Right renal pelvis (tissue), 4 donors: ENCODE measurements at places on chromosomes 11 and 22.
A peak's percentile ranks its signal among the peaks of the same experiment; 100 is the strongest.

GRCh38 chr11:124832571-124832970 is 32.4 kb upstream of the MSANTD2 start:
- DNase-seq: no peak

DNA sequence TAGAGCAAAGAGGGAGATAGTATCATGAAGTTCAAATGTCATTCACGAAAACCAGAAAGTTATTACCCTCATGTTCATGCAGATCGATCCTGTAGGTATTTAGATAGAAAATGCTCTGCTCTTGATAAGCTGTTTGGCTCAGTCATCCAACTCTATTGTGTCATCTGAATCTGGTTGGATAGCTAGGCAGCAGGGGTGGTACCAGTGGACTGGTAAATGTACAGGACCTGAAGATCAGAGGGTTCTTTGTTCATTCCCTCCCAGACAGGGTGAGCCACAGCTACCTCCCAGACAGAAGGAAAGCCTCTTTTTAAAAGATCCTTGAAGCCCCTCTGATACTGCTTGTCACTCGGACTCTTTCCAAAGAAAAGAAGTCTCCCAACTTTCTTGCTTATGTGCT is 29.8 kb upstream of the DRD2 start:
- DNase-seq: no peak

- DNase-seq: no peak
Observed at GRCh38 chr11:120139316-120140069, 1.6 kb upstream of the TRIM29 start.

GRCh38 chr11:131025020-131025419 is 108.7 kb upstream of the SNX19 start:
- no peak for DNase-seq

DNA sequence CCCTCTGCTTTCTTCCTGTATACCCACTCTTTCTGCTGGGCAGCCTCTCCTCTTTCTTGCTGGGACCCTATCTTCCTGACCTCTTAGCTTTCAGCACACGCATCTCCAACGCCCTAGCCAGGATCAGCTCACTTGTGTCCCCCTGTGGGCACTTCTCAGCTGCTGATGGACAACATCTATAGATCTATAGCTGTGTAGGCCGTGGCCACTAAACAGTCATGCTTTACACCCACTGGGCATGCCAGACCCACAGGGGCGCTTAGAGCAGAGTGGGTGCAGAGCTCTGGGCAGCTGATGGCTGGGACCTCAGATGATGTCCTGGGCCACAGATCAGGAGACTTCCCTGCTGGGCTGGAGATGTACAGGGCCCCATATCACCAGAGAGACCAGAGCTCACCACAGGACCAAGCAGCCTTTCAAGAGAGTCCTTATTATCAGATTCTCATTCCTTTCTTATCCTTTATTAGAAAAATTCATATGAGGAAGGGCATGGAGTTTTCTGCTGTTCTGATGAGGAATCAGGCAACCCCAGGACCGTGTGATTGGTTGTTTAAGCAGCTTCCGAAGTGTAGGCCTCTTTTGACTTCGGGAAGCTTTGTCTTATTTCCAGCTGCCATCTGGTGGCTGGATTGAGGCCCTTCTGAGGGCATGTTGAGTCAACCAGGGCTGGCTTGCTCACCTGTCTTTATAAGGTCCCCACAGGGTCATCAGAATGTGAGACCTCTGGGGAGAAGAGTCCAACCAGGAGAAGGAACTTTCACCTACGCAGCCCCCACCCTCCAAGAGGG is 60.5 kb downstream of the OSBP2 start:
- peak; percentile 43 for DNase-seq

DNA sequence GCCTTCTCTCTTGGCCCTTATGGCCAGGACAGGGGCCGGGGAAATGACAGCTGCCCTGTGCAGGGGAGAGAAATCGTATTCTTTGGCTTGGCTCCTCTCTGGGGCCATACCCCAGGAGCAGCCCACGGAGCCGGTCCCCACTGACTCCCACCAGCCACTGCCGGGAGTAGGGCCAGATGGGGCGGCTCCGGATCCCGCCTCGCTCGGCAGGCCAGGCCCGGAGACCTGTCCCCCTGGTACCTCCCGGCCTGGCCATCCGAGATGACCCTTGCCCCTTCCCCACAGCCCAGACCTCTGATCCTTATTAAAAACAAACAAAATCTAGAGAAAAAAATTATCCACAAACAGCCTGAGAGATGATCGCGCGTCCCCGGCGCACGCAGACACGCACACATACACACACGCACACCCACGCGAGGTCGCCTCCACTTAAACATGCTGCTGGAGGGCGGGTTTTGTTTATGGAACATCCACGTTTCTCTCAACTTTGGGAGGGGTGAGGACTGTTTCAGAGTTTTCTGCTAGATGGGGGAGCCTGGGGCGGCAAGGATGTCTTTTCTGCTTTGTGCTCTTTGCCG is 59.1 kb downstream of the IGLL1 start:
- DNase-seq: no peak

DNA sequence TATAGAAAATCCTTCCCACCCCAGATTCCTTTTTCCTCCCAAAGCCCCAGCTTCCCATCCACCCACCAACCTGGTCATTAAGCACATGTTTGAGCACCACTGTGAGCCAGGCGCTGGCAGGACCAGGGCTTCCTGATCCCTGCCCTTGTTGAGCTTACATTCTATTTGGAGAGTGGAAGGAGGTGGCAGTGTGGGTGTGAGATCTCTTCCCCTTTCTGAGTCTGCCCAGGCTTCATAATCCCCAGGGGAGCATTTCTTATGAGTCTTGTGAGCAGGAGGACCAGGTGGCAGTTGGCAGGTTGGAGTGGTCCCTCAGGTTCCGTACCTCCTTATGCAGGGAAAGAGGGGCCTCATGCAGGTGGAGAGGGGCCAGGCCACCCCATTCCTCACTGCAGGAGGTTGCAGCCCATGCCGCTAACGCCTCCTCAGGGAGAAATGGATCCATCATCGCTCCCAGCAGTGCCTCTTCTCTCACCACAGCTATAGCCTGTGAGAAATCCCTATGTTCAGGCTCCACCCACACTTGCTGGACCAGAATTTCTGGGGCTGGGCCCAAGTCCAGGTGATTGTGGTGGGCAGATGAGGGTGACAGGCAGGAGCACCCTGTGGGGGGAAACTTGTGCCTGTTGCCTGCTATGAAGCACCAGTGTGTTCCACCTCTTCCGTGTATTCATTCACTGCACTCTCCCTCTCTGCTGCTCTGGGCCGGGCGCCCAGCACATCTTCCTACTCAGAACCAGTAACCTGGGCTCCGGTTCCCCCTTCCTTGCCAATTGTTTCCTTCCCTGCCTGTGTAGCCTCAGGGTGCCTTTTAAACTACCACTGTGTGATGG is 23.5 kb downstream of the UBE2L3 start:
- no peak for DNase-seq

- DNase-seq: no peak
Observed at GRCh38 chr11:63666874-63667273, 4.3 kb downstream of the ATL3 start.

- no peak for DNase-seq
Observed at GRCh38 chr22:47332246-47332980, 570.0 kb downstream of the TBC1D22A start.

- DNase-seq: no peak
Observed at GRCh38 chr11:75035911-75036565, 47.3 kb downstream of the NEU3 start.

GRCh38 chr11:12019337-12019736 is 10.9 kb upstream of the DKK3 start:
- no peak for DNase-seq

DNA sequence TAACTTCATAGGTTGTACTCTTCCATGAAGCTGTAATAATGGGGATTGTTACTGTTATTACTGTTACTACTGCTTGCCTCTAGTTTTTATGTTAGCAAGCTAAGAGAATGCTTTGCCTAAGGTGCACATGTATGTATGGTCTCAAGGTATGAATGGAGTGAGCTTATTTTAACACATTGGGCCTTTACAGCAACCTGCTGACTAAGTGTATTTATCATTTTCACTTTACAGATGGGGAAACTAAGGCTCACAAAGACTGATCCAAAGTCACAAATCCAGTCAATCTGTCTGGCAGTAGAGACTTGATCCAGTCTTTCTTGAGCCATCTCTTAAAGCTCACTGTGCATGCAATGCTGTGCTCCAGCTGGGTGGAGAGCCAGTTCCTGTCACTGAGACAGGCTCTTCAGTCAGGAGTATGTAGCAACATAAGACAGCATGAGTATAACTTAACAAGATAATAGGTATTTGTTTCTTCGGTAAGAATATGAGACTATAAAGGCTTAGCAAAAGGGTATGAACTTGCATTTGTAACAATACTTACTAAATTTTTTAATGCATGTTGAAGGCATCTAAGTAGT is 66.5 kb downstream of the PPP2R1B start:
- no peak for DNase-seq

- DNase-seq: no peak
Observed at GRCh38 chr11:34165786-34166555, 60.5 kb downstream of the NAT10 start.

DNA sequence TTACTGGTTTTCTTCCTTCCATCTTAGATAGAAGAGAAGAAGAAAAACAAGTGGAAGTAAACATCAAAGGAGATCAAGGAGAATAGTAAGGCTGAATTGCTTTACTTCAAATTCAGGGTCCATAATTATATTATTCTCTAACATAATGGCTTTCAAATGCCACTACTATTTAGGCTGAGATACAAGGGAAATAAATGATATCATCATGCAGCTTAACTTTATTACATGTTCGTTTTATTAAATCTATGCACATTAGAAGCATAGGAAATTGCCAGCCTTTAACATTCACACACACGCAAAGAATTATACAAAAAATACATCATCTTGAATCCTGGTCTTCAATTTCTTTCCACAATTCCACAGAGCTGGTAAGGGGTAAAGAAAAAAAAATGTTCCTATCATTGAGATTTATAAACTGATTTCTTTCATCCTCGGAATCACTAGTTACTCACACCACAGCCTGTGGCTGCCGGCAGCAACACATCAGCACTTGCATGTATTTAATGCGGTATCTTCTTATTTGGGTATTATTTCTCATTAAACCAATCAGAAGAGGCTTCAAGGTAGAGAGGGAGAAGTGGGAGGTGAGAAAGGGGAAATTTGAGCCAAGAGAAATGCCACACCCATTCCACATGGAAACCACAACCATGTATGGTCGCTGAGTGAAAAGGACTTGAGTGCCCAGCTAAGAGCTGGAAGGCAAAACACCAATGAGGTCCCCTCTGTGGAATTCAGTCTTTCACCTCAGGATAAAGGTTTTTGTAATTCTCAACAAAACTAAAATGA is 26.3 kb downstream of the SYTL2 start:
- no peak for DNase-seq

DNA sequence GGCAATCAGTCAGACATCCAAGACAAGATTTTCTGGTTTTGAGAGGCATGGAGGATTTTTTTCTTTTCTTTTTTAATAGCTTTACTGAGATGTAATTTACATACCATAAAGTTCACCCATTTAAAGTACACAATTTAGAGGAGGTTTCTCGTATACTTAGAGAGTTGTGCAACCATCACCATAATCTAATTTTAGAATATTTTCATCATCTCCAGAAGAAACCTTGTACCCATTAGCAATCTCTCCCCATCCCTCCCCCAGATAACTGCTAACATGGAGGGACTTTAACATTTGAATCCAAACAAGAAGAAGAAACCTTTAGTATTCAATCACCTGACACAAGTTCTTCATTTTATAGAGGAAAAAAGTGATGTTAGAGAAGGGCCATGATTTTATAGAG is 83.6 kb downstream of the CLPB start:
- no peak for DNase-seq

GRCh38 chr11:10265936-10266335 is 28.1 kb downstream of the SBF2 start:
- DNase-seq: no peak

DNA sequence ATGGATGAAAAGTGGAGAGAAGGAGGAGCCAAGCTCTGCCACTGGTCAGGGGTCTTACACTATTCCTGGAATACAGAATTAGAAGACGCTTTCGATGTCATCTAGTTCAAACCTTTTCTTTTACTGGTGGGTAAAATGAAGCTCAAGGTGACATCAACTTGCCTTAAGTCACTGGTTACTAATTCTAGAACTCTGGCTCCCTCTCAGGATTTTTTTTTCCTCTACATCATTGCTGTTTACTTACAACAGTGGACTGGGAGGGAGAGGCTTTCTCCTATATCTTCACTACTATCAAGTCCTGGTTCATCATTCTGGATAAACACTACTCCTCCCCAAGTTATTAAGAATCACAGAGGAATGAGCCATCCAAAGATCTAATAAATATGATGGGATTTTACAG is 82.9 kb downstream of the ETS1 start:
- DNase-seq: no peak

GRCh38 chr11:32109138-32109537 is 18.3 kb downstream of the RCN1 start:
- DNase-seq: no peak

DNA sequence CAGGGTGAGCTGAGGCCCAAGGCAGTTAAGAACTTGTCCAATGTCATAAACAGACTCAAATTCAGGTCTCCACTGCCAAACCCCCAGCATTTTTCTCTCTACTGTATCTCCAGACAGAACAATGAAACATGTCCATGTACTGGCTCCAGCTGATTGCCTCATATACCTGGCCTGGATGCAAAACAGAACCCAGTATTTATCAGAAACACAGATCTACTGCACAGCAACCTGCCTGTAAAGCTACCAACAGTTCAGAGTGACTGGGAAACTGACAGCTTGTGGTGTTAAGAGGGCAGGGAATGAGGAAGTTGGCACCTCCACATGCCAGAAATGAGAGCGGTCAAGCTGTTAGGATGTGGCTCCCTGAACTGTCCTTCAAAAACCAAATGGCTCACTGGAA is 41.6 kb downstream of the C11orf71 start:
- DNase-seq: no peak

- DNase-seq: no peak
Observed at GRCh38 chr11:108870373-108871020, 205.6 kb downstream of the DDX10 start.

DNA sequence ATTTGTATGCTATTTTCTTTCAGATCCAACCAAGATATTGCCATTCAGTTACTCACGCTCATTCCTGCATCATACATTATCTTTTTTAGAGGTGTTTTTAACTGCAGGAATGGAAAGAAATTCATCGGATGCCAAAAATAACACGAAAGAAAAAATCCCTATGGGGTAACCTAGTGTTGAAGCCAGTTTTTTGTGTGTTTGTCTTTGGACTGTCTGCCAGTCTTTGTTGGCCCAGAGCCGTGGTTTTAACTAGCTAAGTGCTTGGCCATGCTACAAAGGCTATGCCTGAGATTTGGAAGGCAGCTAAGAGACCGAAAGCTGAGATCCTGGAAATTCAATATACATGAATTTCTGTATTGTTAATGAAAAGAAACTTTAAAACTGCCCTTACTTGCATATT is 309.8 kb upstream of the CNTN5 start:
- no peak for DNase-seq

DNA sequence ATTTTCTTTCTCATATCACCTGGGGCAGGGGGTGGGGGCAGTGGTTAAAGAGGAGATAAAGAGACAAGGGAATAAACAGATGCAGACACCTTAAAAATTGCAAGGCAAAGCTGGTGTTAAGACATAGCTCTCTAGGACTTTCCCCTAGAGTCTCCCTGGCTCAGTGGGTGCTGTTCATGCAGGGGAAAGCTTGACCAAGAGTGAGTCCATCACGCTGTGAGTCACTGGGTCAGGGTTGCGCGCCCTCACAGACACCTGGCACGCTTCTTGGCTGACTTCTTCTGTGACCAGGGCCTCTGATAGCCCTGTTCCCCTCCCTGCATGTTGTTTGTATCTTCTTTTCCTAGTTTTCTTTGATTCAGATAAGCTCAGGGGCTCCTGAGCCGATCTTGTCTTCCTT is 31.9 kb downstream of the COMMD9 start:
- no peak for DNase-seq
